ENCODE measurements at places on chromosomes 4 and X.

- DNase-seq, result no peak
Measured at GRCh38 chrX:155231163-155231562, 14.9 kb downstream of the VBP1 start.

GRCh38 chrX:47209508-47210238, 8.8 kb upstream of the CDK16 start:
- DNase-seq, result no peak

DNA sequence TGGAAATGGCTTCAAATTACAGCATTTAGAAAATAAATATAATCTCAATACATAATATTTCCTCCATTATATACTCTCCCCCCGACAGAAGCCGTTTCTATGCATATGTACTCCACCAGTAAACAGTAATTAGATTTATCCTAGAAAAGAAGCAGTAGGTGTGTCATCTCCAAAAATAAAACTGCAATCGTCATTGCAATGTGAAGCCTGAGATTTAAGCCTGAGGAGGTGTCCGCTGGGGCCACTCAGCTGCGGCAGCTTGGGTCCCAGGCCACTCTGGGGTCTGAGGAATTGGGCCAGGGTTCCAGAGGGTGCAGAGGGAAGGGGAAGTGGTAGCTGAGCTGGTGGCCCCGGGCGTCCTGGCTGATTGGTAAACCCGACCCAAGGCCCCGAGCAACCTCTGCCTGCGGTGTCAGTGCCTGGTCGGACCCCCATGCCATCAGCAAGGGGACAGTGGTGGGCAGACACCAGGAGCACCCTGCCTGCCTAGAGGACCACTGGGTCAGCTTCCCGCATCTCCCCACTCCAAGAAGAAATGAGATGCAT, 7.8 kb upstream of the MXD4 start:
- no peak for DNase-seq

GRCh38 chr4:53744446-53745160, 153.3 kb upstream of the LNX1 start:
- DNase-seq, result no peak

DNA sequence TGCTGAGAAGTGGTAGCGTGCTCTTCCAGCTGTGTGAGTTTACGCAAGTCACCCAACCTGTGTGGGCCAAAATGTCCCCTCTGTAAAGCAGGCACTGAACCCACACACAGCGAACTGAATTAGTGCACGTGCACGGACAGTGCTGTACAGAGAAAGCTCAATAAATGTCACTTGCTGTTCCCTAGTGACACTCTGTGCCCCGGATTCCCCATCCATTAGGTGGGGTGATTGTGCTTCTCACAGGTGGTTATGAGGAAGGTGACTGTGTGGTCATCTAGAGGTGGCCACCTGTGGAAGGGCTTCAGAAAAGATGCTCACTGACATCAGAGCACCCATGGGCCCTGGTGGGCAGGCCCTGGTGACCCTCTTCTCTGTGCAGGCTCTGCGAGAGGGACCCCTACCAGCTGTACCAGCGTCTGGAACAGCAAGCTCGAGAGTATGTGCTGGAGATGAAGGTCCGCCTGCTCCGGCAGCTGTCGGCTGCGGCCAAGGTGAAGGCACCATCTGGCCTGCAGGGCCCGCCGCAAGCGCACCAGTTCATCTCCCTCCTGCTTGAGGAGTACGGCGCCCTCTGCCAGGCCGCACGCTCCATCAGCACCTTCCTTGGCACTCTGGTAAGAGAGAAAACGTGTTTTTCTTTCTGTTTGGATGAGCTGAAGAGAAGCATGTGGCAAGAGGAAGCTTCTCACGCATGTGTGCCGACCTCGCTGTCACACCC, 94.3 kb downstream of the FAM193A start:
- peak; percentile 8 for DNase-seq

- DNase-seq, result no peak
Measured at GRCh38 chrX:67922966-67923365, 379.1 kb downstream of the AR start.

DNA sequence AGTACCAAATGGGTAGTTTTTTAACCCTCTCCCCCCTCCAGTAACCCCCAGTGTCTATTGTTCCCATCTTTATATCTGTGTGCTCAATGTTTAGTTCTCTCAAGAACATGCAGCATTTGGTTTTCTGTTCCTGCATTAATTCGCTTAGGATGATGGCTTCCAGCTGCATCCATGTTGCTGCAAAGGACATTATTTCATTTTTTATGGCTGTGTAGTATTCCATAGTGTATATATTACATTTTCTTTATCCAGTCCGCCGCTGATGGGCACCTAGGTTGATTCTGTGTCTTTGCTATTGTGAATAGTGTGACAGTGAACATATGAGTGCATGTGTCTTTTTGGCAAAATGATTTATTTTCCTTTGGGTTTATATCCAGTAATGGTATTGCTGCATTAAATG, 31.9 kb upstream of the CLTRN start:
- DNase-seq, result no peak

DNA sequence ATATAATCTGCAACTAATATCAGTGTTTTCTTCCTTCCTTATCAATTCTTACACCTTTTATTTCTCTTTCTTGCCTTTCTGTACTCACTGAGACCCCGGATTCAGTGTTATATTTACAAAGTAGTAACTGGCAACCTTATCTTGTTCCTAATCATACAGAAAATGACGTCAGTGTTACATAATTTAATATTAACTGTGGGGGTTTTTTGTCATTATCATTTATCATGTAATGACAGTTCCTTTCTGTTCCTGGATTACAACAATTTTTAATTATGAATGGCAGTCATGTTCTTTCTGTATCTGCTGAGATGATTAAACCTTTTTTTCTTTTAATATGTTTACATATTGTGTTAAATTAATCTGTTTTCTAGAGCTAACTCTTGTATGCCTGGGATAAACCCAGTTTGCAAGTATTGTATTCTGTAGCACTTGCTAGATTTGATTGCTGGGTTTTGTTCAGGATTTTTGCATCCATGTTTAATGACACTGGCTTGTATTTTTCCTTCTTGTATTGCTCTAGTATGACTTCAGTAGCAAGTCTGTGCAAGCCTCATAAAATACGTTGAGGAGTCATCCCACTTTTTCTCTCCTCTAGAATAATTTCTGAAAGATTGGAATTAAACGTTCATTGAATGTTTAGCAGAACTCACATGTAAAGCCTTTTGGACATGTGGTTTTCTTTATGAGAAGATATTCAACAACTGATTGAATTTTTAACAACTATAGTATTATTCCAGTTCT, 10.4 kb upstream of the HSPA4L start:
- DNase-seq, result no peak

- DNase-seq, result no peak
Measured at GRCh38 chr4:14168919-14169318, 541.4 kb upstream of the BOD1L1 start.

GRCh38 chr4:48602763-48603162, 112.7 kb downstream of the ZAR1 start:
- DNase-seq, result no peak

GRCh38 chr4:119032921-119033685, 102.5 kb upstream of the MYOZ2 start:
- DNase-seq, result no peak

DNA sequence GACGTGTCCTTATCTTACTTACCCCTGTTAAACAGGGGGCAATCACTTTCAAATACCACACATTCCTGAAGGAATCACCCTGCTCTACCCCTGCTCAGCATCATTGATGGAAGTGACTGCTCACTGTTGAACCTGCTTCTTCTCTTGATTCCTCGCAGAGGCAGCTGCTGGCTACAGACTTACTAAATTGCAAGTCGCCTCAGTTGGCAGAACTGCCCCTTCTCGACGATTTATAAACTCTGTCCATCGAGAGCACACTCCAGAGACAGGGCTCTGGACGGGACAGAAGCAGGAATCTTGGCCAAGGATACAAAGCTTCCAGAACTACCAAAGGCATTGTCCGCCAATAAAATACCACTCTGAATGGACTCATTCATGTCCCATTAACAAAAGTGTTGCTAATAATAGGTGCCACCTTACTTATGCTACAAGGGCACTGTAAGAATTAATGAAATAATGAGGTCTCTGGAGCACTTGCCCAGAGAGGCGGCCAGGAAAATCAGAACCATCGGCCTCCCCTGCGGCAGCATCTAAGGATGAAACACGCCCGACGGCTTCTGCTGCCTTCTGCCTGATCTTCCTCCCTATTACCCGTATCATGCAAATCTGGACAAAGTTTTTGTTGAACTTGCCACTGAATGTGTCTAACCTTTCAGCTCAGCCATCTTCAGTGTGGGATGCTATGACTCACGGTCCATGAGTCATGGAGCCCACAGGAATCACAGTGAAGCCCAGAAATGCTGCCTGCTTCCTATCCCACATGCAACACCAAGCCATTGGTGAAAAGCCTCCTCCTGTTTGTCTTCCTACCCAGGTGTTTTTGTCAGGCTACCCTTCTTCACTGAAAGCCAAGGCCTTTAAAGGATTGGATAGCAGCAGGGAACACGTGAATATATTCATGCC, 164.9 kb downstream of the MAML3 start:
- peak; percentile 82 for DNase-seq

DNA sequence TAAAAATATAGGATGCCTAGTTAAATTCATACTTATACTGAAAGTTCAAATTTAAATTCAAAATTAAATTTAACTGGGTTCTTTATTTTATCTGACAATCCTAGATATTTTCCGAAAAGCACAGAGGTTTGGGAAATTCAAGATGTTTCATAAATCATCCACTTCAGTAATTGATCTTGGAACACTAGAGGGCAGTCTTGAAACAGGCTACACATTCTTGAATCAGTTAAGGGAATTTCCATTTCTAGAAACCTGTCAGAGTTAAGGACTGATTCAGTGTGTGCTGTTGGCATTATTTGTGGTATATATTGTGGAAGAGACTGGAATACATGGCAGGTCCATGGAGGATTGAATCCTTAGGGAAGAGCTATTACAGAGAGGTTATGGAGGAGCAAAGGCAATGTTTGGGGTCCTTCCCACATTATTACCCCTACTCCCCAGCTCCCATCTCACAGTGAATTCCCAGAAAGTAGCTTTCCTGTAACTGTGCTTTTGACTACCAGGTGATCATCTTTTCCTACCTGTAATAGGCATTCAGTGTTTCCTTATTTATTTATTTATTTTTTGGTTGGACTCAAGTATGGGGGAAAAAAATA, 92.9 kb downstream of the EGF start:
- DNase-seq, result peak; percentile 57
